ENCODE measurements at places on chromosomes 5 and 9.

DNA sequence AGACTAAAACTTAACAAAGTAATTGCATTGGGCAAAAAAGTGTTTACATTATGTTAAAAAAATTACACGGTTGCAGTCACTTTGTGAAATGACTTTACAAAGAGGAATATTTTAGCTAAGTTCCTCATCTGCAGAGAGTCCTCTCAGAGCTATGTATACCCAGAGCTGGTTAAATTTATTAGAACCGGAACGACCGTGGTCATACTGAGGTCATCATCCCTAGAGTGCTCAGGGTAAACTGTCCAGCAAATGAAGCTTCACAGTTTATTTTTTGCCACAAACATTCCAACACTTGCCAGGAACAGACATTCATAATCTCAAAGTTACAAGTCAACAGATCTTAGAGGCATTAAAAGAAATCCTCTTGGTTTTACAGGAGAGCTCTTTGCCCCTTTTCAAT is 897 bp downstream of the ROPN1L start:
- DNase-seq, result no peak

- no peak for DNase-seq
Measured at GRCh38 chr5:164553851-164554250, 1048.4 kb downstream of the MAT2B start.

DNA sequence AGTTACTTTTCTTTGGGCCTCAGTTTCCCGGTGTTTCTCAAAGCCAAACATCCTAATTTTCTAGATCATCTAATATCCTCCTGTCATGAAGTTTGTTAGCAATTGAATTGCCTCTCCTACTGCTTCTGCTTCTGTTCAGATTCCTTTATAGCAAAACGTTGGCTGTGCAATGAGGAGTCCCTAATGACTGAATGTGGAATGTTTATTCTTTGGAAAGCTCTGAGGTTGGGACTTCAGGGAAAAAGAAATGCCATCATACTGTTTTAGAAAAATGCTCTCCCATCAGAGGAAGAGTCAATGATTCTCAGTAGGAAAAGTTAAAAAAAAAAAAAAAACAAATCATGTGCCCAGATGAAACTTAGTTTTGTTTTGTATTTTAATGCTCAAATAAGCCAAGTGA is 268.7 kb upstream of the PAPPA start:
- no peak for DNase-seq

DNA sequence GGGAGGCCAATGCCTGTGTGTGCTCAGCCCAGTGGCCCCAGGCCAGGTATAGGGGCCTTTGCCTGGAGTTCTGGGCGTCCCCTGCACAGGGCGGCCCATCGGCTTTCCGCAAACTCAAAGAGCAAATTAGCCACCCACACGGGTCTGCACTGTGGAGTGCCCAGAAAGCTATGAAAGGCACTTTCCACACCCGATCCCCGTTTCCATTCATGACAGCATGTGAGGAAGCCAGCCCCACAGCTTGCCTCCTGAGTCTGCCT is 5.2 kb downstream of the DBH start:
- no peak for DNase-seq

- DNase-seq, result no peak
Measured at GRCh38 chr5:123425431-123425830, 2.2 kb upstream of the CEP120 start.

- peak; percentile 17 for DNase-seq
Measured at GRCh38 chr5:107389130-107389774, 281.5 kb downstream of the EFNA5 start.

- DNase-seq, result no peak
Measured at GRCh38 chr9:94741866-94742265, 15.4 kb downstream of the AOPEP start.

GRCh38 chr5:38718771-38719391 is 126.9 kb upstream of the OSMR start:
- no peak for DNase-seq

- no peak for DNase-seq
Measured at GRCh38 chr9:84697509-84698114, 28.1 kb downstream of the NTRK2 start.

- DNase-seq, result no peak
Measured at GRCh38 chr5:135553688-135554462, 18.1 kb upstream of the NEUROG1 start.

- DNase-seq, result no peak
Measured at GRCh38 chr9:84153885-84154284, 173.3 kb downstream of the RMI1 start.
